ENCODE measurements at places on chromosomes 16 and 17. TPM values are rescaled to one million over a fixed set of nuclear protein-coding genes. Genes with fewer than 3 reads are reported as not detected.

CLEC18A gene
- 14.5 TPM for total RNA-seq

CCL2 gene
- 7.0 TPM for total RNA-seq

ZNF597 gene
- total RNA-seq: 1.4 TPM

SERPINF2 gene
- total RNA-seq: not detected

NOG gene
- total RNA-seq: 0.34 TPM

UBALD1 gene
- 11.9 TPM for total RNA-seq

LRRC46 gene
- 0.12 TPM for total RNA-seq

NUP93 gene
- total RNA-seq: 128 TPM

ODF4 gene
- not detected for total RNA-seq

CCL13 gene
- not detected for total RNA-seq

NAT9 gene
- total RNA-seq: 75.3 TPM

Measured in neural progenitor cell (in vitro differentiated cells).